ENCODE measurements at places on chromosomes 1 and 21.

GRCh38 chr1:172670791-172671190 lies 11.9 kb downstream of the FASLG start:
- no peak for DNase-seq

- no peak for DNase-seq
Observed at GRCh38 chr1:76955652-76956051, 88.4 kb downstream of the ST6GALNAC5 start.

DNA sequence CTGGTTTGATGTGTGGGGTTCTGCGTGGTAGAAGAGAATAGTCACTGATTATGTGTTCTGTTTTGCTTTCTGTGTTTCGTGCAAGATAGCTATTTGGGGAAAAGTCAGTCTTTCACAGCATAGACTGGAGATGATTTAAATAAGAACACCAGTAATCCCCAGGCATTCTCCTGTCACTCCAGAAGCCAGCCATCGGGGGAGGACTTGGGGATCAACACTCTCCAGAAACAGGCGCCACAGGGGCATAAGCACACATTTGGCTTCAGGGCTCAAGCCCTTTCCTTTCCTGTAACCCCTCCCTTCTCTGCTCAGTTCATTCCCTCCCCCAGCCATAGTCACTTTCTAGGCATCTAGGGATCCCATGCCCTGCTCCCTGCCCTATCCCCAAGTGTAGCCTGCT lies 97.3 kb upstream of the BEND5 start:
- DNase-seq, result no peak

DNA sequence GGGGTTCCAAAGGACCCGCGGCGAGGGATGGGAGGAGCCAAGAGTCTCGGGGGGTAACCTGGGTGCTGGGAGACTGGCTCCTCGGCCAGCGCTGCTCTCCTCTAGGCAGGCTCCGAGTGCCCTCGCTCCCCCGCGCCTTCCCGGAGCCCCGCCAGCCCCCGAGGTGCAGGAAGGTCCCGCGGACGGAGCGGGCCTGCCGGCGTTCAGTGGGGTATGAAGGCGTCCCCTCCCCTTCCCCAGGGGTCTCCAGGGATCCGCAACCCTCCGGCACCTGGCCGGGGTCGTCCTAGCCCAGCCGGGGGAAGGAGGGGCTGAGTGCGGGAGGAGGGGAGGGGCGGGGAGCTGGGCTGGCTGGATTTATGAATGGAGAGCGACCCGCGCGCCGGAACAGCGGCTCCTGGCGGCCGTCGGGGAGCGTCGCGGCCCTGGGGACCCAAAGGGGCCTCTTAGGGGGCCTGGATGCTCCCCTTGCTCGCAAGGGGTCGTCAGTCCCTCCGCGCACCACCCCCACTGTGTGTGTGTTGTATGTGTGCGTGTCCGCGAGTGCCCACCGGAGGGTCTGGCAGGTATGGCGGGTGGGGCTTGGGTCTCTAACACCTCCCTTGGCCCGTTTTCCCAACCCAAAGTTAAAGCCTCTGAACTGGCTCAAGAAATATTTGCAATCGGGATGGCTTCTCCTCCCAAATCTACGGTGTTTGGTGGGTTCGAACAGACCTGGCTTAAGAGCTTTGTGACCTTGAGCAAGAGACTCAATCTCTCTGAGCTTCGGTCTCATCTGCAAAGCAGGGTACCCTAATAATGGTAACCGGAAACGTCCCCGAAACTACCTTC lies 642 bp downstream of the HCRTR1 start:
- DNase-seq, result peak; percentile 62

GRCh38 chr1:111735321-111735720 lies 3.9 kb downstream of the INKA2 start:
- no peak for DNase-seq

DNA sequence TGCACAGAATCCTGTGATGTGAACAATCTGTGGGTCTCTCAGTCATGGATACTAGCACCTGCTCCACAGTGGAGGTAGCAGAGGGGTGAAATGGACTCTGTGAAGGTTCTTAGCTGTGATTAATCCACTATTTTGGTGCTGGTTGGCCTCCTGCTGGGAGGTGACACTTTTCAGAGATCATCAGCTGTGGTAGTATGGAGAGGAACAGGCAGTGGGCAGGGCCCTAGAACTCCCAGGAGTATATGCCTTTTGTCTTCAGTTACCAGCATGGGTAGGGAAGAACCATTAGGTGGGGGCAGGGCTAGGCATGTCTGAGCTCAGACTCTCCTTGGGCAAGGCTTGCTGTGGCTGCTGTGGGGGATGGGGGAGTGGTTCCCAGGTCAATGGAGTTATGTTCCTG lies 54.0 kb upstream of the KCNJ15 start:
- DNase-seq, result no peak
